ENCODE measurements at places on chromosomes 12 and 14.

DNA sequence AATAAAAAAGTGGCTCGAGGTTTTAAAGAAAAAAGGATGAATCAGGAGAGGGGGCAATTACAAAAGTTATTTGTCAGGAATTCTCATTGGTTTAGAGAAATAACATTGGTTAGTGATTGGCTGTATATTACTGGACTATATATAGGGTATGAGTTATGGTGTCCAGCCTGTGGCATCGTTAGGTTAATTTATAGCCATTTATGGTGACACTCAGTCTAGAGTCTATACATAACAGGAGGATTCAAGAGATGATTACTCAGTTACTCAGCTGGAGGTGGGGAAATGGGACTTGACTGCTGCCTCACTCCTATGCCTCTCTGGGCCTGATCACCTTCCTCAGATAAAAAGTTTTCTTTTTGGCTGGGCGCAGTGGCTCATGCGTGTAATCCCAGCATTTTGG is 25.6 kb upstream of the NFYB start:
- DNase-seq = peak; percentile 15

DNA sequence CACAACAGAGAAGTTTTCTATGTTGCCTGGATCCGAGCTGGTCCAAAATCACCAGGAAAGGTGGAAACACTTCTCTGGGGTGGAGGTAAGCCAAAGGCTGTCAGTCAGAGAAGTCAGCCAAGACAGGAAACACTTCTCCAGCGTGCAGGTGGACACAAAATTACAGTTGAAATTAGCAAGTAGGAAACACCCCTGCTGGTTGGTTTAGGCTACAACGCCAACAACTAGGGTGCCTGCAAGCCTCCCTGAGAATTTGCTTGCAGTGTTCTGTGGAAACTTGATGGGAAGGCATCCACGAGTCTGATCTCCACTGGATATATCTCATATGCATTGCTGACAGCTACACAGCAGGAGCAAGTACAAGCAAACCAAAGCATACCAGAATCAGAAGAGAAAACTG is 600.5 kb downstream of the RERGL start:
- no peak for DNase-seq

DNA sequence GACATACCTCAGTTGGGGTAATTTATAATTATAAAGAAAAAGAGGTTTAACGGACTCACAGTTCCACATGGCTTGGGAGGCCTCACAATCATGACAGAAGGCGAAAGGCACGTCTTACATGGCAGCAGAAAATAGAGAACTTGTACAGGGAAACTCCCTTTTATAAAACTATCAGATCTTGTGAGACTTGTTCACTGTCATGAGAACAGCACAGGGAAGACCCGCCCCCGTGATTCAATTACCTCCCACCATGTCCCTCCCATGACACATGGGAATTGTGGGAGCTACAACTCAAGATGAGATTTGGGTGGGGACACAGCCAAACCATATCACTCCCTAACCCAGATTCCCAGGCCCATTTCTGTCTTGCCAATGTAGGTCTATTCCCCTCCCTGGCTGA is 22.1 kb downstream of the MYO1H start:
- no peak for DNase-seq

DNA sequence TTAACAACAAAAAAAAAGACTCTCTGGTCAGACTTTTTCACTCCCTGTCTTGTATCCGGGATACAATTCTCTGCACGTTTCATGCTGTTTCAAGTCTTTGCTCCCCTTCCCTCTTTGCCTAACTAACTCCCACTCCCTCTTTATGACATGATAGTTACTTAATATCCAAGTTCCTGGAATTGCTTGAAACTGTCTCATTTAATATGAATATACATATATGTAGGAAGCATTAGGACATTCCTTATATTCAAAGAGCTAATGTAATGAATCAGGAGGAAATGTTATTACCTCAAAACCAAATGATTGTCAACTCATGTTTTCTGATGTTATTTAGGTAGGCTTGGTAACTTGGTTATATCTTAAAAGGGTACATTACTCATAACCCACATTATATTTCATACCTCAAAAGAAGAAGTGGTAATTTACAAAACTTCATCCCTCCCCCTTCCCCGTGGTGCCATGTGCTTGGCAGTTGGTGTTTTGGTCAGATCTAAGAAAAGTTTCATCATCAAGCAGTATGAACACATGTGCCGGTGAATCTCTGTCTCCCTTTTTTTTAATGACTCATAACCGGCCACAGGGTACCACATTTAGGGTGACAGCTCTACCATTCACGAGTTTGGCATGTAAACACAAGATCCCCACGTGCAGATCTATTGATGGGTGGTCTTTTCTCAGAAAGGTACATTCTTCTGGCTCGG is 56.5 kb downstream of the HCAR2 start:
- DNase-seq = peak; percentile 50

- DNase-seq = no peak
Measured at GRCh38 chr14:94559638-94560290, 1.5 kb upstream of the SERPINA4 start.

Measured in trophoblast cell (in vitro differentiated cells and primary cell).